NCI-H510A treated with DMSO at 0.1 percent for 48 hours (cell line): ENCODE measurements at places on chromosomes 11 and 22.

GRCh38 chr22:25120093-25120561 lies 79.5 kb upstream of the CRYBB3 start:
- DNase-seq, result no peak

DNA sequence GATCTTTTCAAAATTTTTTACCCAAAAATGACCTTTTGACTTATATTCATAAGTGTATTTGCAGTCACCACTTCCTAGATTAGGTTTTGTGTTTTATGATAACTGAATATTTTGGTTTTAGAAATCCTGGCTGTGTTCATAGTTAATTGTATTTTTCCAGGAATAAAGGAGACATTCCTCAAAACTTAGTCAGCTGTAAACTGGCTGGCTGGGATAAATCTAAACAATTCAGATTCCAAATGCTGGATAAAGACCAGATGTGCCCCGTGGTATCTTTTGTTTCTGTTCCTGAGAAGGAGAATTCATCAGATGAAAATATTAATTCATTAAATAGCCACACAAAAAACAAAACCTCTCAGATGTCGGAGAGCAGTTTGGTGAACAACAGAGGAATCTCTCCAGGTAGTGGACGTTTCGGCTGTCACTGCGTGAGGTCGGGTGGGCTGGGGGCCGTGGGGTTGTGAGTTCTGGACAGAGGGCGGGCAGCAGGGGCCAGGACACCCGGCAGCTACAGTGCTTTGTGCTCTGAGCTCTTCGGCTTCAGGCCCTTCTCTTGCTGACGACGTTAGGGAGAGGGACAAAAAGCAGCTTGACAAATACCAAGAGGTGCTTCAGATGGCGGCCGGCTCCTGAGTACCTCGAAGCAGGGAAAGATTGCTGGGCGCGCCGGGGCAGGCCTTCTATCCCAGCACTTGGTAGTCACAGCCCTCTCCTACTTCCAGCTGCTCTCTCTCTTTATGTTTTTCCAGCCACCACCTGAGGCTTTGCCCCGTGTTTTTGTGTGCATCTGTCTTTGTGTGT lies 24.6 kb downstream of the MOV10L1 start:
- peak; percentile 57 for DNase-seq

- DNase-seq, result no peak
Observed at GRCh38 chr22:25749420-25750169, 7.6 kb downstream of the MYO18B start.

- DNase-seq, result no peak
Observed at GRCh38 chr11:60310407-60310998, 16.6 kb upstream of the MS4A6E start.

DNA sequence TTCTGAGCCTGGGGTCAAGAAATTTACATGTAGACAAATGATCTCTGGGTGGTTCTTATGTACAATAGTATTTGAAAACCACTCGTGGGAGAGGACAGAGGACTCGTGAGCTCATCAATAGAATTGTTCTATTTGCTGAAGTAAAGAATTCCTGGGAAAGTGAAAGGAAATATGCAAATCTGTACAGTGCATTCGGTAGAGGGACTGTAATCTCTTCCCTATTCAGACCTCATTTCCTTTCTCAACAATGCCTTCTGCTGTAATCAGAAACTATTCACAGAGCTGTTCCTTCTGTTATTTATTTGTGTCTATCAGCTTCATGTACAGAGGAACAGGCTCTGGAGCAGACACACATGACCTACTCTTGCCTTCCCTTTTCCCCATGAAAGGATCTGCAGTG lies 709.4 kb upstream of the KIRREL3 start:
- DNase-seq, result no peak
